ENCODE measurements at places on chromosomes 12 and 14.

DNA sequence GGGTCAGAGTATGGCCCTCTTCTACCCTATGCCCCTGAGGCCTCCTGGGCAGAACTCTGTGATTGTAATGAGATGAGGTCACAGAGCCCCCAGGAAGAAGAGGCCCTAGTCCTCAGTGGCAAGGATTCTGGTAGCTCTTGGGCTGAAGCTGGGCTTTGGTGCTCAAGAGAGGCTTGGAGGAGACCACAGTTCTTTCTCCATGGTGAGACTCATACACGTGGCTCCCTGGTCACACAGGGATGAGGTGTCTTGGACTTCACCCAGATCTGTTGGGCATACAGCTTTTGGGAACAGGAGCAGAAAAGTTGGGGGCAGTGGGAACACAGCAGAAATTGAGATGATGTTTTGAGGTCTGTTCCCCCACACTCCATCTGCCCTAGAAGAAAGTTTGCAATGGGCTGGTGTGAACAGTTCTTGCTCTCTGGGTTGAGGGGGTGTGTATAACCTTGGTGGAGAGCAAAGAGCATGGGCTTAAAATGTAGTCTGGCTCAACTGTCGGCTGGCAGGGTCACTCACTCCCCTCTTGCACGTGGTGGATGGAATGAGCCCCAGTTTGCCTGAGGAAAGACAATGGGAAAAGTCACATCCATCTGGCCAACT is at the start of gene KRT86:
Gene KRT86, plus strand, starts transcription at position 125 of the 600 bp plus-strand sequence. CDS start 27,272 bp downstream, outside the sequence.
- no peak for DNase-seq

DNA sequence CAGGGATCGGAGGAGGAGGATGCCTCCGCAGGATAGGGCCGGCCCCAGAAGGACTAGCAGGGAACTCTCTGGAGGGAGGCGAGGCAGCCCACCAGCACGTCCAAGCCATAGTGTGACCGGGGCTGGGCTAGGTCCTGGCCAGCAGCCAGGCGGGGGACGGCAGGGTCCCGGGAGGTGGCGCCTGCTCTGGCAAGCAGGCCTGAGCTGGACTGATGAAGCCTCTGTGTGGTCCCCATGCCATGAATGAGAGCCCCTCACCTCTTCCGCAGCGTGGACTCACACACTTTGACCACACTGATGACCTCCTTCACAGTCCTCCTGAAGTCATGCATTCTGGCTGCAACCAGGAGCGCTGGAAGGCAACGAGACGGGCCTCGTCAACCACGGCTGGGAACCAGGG is 19.8 kb upstream of the BTBD6 start:
- DNase-seq = peak; percentile 18

DNA sequence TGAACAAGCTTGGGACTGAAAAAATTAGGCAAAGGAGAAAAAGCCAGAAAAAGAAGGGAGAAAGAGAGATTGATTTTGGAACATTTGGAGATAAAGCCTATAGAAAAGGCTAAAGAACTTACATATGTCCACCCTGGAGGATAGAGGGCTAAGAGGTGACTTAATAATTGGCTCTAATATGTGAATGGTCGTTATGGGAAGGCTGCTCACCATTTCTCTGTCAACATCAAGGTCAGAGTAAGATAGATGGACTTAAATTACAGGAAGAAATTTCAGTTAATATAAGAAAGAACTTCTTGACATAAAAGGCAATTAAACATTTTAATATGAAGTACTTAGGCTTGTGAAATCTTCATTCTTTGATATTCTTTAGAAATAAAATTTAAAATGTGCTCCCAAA is 238.6 kb downstream of the TRHDE start:
- no peak for DNase-seq

DNA sequence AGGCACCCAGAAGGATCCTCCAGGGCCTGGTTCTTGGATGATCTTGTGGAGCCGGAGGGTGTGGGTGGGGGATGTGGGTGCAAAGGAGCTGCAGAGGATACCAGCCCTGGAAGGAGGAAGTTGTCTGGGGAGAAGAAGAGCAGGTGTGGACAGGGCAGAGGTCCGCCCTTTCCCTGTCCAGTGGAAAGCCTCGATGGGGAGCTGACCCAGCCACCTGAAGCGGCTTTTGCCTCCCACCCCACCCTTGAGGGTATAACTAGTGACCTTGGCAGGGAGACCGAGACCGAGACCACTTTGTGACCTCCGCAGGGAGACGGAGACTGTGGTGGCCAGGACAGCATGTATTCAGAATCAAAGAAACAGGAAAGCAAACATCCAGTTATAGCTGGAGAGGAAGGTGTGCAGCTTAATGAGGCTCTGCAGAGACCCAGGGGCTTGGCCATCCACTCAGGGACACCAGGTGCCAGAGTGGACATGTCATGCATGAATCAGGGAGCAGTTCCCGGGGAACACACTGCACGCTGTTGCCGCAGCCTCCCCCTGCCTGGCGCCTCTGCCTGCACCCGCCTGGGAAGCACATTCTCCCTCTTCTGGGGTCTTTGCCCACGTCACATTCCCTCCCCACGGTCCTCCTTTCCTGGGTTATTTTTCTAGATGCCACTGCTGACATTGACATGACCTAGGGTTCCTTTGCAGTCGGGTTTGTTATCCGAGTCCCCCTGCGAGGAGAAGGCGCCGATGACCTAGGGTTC is 87.7 kb downstream of the ADGRD1 start:
- DNase-seq = no peak

DNA sequence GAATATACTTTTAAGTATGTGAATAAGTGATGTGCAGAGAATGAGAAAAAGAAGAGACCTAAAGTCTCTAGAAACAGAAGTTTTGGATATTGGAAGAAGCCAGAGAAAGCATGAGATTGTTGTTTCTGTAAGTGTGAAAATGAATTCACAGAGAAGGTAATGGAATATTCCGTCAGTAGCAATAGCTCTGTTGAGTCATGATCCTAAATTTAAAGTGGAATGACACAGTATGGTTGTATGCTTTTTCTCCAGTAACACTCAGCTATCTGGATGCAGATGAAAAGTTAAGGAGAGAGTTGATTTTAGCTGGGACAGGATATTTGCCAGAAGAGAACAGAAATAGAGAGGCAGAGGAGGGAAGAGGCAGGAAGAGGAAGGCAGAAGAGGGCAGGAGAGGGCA is 1166.3 kb downstream of the GALC start:
- no peak for DNase-seq

DNA sequence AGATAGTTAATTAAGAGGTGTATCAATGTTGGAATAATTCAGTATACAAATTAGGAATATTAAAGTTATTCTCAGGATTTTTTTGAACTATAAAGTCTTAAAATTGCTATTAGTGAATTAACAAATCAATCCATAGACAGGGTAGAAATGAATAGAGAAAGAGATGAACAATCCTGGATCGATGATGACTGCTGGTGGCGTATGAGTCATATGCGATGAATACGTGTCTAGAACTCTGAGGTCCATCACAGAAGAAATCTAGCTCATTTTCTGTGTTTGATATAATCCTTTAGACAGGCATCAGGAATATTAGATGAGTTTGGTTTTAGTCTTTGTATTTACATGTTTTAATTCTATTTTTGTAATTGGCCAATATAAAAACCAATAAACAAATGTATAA is 85.4 kb upstream of the RTL1 start:
- no peak for DNase-seq

DNA sequence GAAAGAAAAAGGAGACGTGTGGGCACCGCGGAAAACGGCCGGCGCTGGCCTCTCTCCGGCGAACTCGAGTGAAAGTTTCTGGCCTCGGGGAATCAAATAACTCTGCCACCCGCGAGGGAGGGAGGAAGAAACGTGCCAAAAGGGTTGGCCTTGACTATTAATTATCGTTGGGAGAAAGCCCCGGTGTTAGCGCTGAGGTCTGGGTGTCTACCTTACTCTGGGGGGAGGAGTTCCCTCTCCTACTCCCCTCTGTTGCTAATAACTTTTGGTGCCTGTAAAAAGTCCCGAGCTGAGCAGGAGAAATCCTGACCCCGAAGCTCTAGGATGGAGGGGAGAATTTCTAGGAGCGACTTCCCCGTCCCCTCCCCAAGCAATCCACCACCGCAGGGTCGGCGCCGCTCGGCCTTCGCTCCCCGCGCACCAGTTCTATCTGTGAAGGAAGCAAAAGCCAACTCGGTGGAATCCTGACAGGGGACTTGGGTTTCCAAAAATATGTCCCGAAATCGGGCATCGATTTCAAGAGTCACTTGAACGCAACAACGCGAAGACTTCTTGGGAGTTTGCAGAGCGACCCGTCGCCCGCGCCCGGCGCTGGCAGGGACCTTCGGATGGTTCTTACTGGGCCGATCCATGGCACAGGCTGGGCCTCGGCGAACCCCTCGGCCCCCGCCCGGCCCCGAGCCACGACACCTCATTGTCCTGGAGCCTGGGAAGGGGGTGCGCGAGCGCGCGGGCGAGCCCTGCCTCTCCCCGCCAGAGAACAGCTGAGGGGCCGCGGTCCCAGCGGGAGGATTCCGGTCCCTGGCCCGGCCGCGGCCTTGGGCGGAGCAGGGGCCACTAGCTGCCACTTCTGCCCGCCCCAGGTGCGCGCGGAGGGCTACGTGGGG is 1.7 kb downstream of the OTX2 start:
- no peak for DNase-seq

DNA sequence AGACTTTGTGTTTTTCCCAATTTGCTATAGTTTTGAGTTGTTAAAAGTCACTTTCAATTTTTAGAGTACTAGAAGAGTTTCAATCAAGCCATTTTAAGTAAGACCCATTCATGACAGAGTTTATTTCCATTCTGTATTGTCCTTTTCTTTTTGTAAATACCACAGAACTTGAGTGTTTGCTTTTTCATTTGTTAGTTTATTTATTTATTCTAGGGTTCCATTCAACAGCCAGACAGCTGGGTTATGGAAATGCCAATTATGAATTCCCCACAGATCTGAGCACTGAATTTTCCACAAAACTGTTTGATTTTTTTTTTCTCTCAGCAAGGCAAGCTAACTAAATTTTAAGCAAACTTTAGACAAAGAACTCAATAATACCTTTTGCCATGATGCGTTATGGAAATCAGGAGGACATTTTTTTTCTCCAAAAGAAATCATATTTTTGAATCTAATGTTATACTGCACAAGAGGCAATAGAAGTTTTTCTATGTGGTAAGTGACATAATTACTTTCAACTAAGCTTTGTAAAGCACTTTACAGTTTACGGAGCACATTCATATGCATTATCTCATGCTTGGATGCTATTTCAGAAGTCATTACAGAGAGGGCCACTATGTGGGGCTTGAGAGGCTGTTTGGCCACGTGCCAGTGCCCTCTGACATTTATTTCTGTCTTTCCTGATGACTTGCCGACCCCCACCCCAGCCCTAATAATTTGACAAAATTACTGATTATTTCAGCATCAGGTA is 181.5 kb downstream of the VRK1 start:
- no peak for DNase-seq

- peak; percentile 65 for DNase-seq
Observed at GRCh38 chr14:101369194-101369915, 191.9 kb upstream of the DIO3 start.

DNA sequence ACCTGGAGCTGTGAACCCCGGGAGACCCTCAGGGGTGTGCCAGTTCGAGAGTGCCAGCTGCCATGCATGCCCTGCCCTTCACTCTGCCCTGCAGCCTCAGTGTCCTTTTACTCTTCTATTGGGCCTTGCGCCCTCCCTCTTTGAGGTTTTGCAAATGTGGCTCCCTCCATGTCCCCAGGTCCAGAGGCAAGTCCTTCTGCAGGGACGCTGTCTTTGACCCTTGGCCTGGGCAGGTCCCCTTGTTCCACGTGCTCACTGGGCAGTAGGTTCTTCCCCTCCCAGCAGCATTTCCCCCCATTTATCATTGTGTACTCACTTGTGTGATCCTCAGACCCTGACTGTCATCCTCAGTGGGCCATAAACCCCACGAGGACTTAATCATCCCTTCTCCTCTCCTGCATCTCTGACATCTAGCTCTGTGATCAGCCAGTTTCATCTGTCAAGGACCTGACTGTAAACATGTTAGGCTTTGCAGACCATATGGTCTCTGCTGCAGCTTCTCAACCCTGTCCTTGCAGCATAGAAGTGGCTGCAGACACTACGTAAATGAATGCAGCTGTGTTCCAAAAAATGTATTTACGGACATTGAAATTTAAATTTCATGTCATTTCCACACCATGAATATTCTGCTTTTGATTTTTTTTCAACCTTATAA is 36.6 kb downstream of the TSPAN9 start:
- no peak for DNase-seq

DNA sequence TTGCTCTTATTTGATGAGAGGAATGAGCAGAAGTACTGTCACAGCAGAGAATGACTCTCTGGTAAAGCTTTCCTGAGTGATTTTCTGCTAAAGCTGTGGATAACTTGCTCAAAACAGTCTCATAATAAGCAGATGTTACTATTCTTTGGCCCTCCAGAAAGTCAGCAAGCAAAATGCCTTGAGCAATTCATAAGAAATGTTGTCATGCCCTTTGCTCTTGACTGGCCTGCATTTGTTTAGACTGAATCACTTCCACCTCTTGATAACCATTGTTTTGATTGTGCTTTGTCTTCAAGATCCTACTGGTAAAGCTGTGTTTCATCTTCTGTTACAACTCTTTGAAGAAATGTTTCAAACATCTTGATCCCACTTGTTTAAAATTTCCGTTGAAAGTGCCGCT is 457.9 kb upstream of the FOXG1 start:
- DNase-seq = no peak

DNA sequence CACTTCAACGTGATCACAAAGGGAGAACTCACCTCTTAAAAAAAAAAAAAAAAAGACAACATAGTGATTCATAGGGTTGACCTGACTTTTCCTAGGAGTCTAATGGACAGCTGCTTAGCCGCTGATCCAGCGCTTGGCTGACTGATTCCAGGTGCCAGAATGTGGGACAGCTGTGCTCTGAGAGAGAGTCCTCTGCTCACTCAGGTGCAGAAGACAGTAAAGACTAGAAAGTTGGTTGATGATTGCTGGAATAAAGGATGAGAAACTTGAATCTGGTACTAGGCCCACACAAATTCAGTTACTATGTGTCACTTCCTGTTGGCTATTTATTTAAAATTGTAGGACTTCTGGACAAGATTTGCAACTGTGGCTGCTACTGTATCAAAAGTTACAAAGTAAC is 229.4 kb downstream of the CHST11 start:
- DNase-seq = no peak

DNA sequence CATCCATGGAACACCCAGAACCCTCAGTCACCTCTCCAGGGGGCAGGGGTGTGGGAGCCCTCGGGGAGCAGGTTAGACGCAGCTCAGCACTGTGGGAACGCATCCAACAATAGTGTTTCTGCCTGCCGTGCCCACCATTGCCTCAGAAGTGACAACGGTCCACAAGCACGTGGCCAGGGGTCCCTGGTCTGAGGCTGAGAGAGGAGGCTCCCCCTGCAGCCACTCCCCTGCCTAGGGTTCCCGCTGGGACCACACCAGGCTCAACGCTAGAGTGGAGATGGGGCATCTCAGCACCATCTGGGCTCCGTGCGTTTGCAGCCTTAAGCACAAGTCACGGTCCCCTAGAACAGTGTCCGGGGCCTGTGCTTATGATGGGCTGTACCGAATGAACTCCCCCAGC is 62.7 kb downstream of the TESC start:
- no peak for DNase-seq

DNA sequence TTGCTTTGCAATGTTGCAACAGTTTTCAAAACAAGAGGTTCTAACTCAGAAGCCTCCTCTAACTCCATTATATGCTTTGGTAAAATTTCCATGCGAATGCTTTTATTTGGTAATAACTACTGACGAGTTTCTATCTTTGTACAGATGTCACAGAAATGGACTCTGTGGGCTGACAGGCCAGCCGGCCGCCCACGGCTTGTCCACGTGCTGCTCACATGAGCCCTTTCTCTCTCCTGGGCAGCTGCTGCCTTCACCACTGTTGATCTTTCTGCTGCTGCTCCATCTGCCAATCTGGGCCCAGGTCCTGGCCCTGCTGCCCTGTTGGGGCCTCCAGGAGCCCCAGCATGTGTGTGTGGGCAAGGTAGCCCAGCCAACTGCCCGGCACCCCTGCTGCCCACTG is 168.2 kb upstream of the TMEM132C start:
- DNase-seq = no peak

GRCh38 chr14:57388067-57388466 is 2.3 kb upstream of the NAA30 start:
- DNase-seq = no peak

Measured in ovary (tissue), 10 donors.